ENCODE measurements at places on chromosomes 5 and 9.

GRCh38 chr5:34959323-34959722, 30.0 kb downstream of the DNAJC21 start:
- no peak for DNase-seq

GRCh38 chr9:76433836-76434235, 25.1 kb upstream of the GCNT1 start:
- DNase-seq = no peak

GRCh38 chr5:147619281-147619878, 109.5 kb upstream of the DPYSL3 start:
- no peak for DNase-seq

GRCh38 chr5:58958701-58959100, 375.8 kb downstream of the RAB3C start:
- DNase-seq = no peak

DNA sequence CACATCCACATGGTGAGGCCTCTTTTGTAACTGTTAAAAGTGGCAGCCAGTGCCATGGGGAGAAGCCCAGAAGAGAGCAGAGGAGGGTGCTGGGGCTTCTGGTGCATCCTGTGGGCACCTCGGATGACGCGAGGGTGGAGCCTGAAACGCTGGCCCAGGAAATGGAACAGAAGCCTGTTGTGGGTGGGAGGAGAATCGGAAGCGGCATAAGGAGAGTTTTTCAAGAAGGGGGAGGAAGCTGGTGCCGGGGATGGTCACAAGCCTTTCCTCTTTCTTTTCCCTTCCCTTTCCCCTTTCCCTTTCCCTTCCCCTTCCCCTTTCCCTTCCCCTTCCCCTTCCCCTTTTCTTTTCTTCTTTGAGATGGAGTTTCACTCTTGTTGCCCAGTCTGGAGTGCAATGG, 12.9 kb downstream of the ANKRD33B start:
- DNase-seq = no peak

DNA sequence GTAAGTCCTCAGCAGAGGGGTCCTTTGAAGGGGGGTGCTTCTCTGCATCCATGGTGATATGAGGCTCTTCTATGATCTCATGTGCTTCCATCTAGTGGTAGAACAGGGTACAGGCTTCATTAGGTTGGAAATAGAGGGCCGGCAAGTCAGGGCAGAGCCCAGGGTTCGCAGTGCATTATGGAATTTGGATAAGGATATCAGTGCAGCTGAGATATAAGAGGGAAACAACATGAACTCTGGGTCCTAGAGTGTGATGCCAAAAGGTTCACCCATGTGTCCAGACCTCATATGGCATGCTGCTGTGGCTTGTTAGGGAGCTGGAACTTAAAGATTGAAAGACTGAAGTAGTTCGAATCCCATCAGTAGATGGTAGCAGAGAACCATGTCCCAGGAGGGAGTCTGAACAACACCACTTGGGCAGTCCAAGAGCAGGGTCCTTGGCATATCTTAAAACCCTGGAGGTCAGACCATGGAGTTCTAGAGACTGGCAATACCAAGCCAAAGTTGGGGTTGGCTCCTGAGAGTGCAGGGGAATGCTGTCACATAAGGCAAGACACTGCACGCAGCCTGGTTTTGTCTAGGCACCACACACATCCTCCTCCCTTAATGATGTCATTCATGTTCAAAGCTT, 2.3 kb downstream of the FAM221B start:
- DNase-seq = no peak

DNA sequence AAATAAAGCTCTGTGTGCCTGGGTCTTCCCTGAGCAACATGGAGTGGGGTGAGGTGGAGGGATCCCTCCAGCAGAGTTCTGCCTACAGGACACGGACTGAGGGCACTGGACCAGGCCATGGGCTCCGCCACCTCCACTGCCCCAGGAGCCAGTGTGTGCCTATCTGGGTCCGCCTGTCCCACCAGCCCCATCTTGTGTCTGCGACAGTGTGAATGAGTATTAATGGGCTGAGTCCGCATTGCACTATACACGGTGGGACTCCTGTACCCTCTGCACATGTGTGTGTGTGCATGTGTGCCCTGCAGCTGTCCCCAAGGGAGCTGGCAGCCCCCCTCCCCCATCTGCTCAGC, 11.4 kb downstream of the FGFR4 start:
- DNase-seq = no peak

DNA sequence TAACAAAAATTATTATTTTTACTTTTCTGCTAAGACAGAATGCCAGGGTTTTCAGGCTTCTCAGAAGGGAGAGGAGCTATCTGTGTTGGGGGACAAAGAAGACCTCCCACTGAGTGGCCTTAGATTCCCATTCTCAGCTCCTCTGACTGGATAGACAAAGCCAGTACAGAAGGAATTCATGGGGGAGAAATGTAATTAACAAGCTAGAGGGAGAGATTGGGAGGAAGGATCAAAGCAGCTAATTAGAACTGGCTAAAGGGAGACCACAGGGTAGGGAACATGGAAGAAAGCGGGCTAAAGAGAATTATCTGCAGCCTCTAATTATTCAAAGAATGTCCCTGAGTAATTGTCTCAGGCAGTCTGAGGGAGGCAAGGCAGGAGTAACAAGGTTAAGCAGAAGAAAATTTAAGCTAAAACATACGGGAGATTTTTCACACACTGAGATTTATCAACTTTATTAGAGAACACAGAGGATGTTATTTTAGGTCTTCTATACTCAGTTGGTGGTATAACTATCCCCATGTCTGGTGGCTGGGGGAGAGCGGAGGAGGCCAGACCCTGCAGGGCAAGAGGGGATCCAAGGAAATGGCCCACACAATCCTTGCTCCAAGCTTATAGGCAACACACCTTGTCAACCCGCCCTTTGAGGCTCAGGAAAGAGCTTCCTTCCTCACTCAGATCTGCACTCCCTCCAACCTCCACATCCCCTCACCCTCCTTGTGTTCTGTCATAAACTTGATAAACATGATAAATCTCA, 87.7 kb upstream of the LRRTM2 start:
- no peak for DNase-seq

DNA sequence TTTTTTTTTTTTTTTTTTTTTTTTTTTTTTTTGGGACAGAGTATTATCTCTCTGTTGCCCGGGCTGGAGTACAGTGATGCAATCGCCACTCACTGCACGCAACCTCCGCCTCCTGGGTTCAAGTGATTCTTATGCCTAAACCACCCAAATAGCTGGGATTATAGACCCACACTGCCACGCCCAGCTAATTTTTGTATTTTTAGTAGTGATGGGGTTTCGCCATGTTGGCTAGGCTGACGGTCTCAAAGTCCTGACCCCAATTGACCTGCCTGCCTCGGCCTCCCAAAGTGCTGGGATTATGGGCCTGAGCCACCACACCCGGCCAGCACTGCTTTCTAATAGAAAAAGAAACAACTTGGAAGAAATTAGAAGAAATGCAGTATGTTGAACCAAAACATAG, 39.2 kb downstream of the TTC1 start:
- no peak for DNase-seq

GRCh38 chr9:94827584-94828304, 101.2 kb downstream of the AOPEP start:
- DNase-seq = no peak

DNA sequence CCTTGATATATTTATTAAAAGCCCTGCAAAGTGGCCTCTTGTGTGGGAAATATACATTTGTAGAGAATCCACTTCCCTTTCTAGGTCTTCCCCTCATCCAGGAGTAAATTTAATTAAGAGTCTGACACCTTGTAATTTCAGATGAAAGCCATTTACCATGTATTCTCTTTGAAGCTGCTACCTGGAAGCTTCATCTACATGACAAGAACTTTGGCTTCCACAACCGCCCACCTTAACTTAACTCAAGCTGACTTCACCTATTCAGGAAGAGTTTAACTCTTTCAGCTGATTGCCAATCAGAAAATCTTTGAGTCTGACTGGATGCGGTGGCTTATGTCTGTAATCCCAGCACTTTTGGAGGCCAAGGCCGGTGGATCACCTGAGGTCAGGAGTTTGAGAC, 899.9 kb downstream of the TAF11L14 start:
- DNase-seq = no peak
